Thyroid gland (tissue), 4 donors: ENCODE measurements at places on chromosomes 4 and X.

DNA sequence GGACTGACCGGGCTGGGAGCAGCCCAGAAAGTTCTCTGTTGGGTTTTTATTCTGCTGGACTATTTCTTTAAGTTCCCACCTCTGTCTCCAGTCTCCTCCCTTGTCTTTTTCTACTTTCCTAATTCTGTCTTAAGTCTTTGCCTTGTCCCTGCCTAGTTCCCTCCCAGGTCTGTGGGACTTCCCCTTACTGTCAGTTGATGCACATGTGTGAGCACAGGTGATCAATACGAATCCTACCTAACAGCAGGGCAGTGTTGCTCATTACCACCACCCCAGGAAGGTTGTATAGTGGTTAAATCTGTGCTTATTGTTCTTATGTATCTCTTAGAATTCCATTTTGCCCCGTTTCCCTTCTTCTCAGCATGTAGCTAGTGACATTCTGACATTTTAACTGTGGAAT is 62.1 kb downstream of the GALNTL6 start:
- DNase-seq: no peak

DNA sequence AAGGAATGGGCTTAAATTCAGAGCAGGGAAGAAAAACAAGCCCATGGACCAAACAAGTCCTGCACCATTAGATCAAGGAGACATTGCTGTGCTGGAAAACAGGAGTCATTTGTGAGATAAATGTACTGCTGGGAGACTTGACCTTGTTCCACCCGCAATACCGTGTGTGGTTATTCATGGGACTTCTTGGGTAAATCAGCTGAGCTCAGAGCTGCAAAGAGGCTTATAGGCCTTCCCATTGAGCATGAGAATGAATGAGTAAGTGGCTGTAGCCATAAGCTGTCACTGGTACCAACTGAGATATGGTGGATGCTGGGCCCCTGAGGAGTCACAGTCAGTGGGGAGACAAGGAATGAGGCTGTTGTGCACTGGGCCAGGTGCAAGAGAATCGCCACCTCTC is 2.3 kb upstream of the CYTL1 start:
- no peak for DNase-seq

DNA sequence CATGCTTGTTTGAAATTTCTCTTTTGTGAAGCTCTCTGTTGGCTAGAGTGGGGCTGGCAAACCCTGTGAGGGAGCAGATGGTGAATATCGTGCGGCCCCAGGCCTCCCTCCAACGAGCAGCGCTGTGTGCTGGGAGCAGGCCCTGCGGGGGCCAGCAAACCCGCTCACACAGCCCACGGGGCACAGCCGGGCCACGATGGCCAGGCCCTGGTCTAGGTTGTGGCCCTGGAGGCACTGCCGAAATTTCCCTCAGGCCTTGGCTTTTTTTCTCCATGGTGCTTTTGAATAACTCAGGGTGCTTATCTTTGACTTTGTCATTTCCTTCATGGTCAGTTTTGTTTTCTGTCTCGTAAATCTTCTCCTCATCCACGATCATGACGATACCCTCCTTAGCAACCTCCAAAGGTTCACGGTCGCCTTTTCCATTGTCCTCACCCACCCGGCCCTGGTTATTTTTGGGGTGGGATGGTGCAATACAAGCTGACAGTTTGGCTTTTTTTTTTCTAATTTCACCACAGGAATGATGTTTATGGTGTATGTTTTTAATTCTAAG is 20.7 kb downstream of the PCGF3 start:
- DNase-seq: no peak

GRCh38 chr4:104416725-104417356 is 77.9 kb downstream of the CXXC4 start:
- DNase-seq: no peak

GRCh38 chrX:133979641-133980230 is 5.7 kb downstream of the GPC3 start:
- DNase-seq: no peak

GRCh38 chrX:19556202-19556601 is 40.9 kb upstream of the MAP3K15 start:
- no peak for DNase-seq

GRCh38 chr4:8215001-8215427 is 15.9 kb downstream of the SH3TC1 start:
- peak; percentile 79 for DNase-seq

DNA sequence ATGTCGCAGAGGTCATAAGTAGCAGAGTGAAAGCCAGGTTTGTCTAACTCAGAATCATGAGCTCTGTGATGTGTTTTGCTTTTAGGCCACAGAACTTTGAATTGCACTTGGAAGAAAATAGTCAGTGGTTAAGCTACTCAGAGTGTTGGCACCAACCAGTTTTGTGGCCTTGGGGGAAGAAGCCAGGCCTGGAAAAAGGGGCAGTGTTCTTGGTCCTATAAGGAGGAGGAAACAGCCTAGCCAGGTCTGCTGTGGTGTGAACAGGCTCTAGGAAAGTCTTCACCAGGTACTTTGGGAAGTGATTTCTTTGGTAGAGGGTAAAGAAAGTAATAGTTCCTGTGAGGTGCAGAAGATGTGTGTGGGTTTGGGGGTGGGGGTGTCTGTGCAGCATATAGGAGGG is 49.2 kb downstream of the FHIP1A start:
- DNase-seq: no peak

DNA sequence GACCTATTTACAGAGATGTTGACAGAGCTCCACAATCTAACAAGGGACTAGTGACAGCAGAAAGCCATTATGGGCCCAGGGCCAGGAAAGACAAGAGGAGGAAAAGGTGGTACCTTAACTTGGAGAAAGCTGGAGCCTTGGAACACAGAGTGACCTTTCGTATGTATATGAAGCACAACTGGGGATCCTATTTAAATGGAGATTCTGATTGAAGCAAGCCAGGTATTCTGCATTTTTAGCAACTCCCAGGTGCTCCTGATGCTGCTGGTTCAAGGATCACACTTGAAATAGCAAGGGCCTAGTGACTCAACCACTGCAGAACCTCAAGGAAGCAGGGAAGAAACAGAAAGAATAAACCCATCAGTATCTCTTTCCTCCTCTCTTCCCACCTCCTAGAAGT is 99.4 kb downstream of the TMEM47 start:
- no peak for DNase-seq

GRCh38 chr4:84502955-84503373 is 3.9 kb upstream of the NKX6-1 start:
- no peak for DNase-seq

GRCh38 chr4:143586080-143586479 is 72.6 kb downstream of the SMARCA5 start:
- DNase-seq: no peak

GRCh38 chrX:53287493-53288138 is 6.2 kb upstream of the IQSEC2 start:
- DNase-seq: peak; percentile 59

- no peak for DNase-seq
These were observed 372.7 kb downstream of the SH2D1A start for GRCh38 chrX:124719060-124719459.

DNA sequence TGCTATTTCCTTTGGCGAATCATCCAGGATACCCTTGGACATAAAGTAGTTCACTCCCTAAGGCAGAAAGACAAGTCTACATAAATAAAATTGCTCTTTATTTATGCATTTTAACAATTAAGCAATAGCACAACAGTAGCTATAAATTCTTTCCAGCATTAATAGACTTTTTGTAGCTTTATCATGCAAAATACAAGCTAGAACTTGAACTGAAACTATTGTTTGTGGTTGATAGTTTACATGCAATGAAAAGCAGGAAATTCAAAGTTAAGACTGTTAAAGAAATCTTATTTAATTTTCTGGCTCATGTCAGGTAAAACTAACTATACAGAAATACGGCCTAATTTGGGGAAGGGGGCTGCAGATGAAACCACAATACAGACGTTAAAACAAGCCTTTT is 42.3 kb downstream of the FBXO8 start:
- DNase-seq: no peak

GRCh38 chrX:149010013-149010852 is 494.9 kb downstream of the IDS start:
- DNase-seq: no peak

GRCh38 chr4:113593400-113594230 is 167.9 kb downstream of the CAMK2D start:
- DNase-seq: no peak

- no peak for DNase-seq
These were observed 41.5 kb downstream of the ENOX2 start for GRCh38 chrX:130861462-130861861.

DNA sequence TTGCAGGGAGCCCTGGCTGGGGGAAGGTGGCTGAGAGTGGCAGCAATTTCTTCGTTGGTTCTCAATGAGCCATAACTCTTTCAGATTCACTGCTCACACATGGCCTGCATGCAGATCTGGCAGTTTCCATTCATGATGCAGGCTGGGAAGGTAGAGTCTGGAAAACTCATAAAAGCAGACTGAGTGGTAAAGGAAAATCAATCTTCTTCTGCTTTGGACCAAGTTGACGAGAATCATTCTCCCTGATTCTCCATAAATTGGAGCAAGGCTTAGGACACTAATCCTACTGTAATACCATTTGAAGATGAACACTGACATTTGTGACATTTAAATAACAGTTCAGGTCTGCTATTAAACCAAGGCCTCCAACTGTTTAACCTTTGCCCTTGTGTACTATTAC is 35.3 kb upstream of the HAND2 start:
- no peak for DNase-seq

GRCh38 chrX:136778916-136779315 is 1.8 kb downstream of the ARHGEF6 start:
- no peak for DNase-seq

DNA sequence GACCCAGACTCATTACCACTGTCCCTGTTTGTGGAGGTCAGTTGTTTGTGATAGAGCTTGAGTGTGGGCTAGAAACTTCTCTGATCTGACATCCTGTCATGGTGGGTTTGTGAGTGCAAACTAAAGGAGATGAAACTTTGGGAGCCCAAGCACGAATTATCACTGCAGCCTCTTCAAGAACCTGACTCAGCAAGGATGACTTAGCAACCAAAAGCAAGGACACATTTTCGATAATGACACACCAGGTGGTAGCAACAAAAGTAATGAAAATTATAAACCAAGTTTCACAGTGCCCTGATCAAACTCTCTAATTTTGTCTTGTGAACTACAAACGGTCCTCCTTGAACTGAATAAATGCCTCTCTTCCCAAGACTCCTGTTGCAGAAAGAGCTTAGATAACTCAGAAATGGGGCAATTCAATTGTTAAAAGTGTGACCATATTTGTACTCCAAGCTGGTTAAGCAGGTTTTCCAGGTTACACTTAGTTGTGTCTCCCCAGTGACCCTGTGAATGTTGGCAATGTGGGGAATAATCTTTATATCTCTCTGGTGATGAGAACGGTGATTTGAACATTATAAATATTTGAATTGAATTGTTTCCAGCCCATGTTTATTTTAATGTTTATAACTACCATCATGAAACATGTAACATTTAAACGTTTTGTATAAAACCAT is 52.6 kb upstream of the ATP8A1 start:
- DNase-seq: no peak

- DNase-seq: peak; percentile 15
These were observed 427 bp downstream of the ZNF182 start for GRCh38 chrX:48003367-48003757.

DNA sequence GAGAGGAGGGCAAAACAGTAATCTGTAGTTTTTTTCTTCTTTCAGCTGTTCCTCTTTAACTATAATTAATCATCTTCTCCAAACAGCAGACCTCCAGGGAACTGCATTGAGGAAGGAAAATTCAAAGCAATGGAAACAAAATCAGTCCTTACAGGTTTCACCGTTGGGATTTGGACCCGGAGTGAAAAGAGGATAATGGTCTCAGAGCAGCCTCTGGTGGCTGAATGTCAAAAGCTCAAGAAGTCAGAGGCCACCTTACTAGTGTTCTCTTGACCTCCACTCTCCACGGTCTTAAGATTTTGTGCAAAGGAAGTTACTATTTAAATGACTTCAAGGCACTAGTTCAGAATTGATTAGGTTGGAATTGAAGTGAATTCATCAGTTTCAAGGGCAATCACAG is 16.0 kb upstream of the MID1 start:
- peak; percentile 44 for DNase-seq

DNA sequence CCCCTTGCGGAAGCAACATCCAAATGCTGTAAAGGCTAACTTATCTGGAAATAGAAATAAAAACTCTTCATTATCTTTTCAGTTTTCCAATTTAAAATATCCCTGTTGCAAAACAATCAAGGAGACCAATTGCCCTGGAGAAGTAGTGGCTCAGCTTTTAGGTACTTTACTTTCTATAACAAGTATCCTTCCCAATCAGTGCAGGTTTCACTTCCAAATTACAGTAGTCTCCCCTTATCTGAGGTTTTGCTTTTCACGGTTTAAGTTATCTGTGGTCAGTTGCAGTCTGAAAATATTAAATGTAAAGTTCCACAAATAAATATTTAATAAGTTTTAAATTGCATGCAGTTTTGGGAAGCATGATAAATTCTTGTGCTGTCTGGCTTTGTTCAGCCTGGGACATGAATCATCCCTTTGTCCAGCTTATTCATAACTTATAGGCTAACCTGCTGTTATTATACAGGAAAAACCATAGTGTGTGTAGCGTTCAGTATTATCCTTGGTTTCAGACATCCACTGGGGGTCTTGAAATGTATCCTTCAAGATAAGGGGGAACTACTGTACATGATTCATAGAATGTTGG is 973.1 kb upstream of the GRID2 start:
- no peak for DNase-seq

- DNase-seq: no peak
These were observed 885.7 kb upstream of the ADGRL3 start for GRCh38 chr4:60314416-60314815.

DNA sequence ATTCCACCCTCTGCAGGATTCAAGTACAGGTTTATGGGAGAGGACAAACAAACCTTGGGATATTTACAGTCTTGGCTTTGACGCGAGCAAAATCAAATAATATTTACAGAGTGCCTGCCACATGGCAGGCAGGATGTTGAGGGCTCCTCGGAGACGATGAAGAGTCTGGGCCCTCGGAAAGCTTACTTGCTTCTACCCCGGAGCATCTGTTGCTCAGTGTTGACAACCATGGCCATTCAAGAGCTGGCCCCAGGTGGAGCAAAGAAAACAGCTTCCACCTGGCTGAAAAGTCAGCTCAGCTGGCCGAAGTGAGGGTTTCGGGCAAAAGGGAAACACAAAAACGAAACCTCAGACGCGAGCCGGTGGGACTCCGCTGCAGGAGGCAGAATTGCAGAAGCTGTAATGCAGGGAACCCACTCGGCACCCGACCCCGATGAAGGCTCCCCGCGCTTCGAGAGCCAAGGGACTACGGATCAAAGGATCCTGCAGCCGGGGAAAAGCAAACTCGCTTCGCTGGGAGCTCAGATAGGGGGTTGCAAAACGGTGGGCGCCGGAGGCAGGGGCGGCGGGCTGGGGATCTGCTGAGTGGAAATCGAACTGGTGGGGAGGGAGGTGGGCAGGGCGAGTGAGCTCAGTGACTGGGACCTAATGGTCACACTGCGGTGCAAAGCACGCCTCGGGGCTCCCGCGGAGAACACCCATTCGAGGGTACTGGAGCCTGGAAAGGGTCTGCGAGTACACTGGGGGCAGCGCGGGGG is 805 bp downstream of the ATP8A1 start:
- DNase-seq: peak; percentile 70
